Astrocyte of the spinal cord (primary cell): ENCODE measurements at places on chromosomes 11 and 22.

GRCh38 chr11:121611242-121611641 is 158.5 kb upstream of the SORL1-AS1 start:
- no peak for DNase-seq

DNA sequence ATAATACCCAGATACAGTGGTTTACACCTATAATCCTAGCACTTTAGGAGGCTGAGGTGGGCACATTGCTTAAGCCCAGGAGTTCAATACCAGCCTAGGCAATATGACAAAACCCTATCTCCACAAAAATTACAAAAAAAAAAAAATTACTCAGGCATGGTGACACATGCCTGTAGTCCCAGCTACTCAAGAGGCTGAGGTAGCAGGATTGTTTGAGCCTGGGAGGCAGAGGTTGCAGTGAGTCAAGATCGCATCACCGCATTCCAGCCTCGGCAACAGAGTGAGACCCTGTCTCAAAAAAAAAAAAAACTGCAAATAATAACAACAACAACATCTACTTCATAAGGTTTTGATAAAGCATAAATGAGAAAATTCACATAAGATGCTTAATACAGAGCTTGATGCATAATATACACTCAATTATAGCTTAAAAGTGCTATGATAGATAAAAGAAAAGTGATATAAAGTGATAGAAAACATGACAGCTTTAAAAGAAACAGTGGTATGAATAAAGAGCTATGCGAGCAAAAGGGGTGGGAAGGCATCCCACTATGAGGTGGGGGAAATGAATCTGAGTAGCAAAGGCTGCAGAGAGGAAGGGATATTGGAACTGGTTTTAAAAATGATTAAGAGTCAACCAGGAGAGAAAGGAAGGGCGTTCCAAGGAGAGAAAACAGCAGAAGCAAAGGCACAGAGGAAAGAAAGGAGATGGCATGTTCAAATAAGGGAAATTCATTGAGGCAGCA is 197.6 kb downstream of the KIF18A start:
- DNase-seq: peak; percentile 67

GRCh38 chr11:84719935-84720577 is 907.1 kb downstream of the DLG2 start:
- DNase-seq: no peak

- DNase-seq: no peak
These were observed 208.2 kb upstream of the PDGFD start for GRCh38 chr11:104372111-104372510.

GRCh38 chr11:2898366-2899079 is 12.9 kb upstream of the CDKN1C start:
- DNase-seq: peak; percentile 88

DNA sequence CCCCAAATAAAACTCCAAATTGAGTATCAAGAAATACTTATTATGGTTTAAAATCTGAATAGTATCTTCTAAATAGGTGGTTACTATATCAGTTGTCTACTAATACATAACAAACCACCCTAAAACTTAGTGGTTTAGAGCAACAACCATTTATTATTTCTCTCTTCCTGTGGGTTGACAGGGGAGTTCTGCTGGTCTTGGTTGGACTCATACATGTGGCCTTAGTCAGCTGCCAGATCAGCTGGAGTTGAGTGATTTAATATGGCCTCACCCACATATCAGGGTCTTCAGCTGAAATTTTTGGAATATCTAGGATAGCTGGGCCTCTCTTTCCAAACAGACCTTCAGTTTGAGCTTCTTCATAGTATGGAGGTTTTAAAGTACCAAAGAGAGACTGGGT is 34.5 kb downstream of the C11orf65 start:
- DNase-seq: peak; percentile 41

- no peak for DNase-seq
These were observed 2.8 kb downstream of the GRK3 start for GRCh38 chr22:25567251-25567675.

DNA sequence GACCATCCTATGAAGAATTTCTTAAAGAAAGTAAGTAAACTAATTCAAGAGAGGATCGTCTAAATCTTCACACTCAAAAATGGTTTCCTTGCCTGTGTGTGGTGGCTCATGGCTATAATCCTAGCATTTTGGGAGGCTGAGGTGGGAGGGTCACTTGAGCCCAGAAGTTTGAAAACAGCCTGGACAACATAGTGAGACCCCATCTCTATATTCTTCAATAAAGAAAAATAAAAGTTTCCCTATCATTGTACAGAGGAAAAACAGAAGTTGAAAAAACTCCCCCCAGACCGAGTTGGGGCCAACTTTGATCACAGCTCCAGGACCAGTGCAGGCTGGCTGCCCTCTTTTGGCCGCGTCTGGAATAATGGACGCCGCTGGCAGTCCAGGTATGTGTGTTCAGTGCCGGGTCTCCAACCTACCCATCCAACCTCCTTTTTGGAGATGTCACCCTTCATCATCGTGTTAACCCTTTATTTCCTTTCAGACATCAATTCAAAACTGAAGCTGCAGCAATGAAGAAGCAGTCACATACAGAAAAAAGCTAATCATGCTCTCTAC is 3.0 kb downstream of the RPS25 start:
- DNase-seq: no peak

- DNase-seq: no peak
These were observed 65.4 kb upstream of the TSPAN18 start for GRCh38 chr11:44661311-44661717.

DNA sequence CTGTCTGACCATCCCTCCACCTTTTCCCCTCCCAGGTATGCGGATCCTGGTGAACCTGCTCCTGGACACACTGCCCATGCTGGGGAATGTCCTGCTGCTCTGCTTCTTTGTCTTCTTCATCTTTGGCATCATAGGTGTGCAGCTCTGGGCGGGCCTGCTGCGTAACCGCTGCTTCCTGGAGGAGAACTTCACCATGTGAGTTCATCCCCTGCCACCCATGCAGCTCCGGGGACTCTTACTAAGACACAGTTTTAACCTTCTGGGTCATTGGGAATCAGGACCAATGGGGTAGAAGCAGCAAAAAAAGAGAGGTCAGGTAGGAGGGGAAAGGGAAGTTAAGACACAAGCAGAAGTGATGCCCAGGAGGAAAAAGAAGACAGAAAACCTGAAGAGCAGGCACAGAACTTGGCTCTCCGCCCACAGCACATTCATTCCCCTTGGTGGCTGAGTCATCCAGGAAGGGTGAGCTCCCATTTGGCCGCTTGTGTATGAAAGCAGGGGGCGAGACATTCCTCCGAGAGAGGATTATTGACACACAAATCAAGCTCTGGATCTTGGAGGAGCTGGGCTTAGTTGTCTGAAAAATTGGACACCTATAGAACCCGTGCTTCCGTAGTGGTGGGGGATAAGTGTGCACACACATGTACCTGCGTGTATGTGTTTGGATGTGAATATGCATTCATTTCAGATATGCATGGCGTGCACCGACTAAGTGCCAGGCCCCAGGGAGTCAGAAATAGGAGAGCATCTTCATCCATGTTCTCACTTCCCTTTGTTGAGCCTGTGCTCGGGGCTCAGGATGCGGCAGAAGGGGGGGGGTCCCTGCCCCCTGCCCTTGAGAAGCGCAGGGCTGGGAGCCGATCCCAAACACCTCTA is 64.2 kb downstream of the CACNA1I start:
- peak; percentile 87 for DNase-seq

- no peak for DNase-seq
These were observed 137.9 kb downstream of the CTTN start for GRCh38 chr11:70536051-70536877.

DNA sequence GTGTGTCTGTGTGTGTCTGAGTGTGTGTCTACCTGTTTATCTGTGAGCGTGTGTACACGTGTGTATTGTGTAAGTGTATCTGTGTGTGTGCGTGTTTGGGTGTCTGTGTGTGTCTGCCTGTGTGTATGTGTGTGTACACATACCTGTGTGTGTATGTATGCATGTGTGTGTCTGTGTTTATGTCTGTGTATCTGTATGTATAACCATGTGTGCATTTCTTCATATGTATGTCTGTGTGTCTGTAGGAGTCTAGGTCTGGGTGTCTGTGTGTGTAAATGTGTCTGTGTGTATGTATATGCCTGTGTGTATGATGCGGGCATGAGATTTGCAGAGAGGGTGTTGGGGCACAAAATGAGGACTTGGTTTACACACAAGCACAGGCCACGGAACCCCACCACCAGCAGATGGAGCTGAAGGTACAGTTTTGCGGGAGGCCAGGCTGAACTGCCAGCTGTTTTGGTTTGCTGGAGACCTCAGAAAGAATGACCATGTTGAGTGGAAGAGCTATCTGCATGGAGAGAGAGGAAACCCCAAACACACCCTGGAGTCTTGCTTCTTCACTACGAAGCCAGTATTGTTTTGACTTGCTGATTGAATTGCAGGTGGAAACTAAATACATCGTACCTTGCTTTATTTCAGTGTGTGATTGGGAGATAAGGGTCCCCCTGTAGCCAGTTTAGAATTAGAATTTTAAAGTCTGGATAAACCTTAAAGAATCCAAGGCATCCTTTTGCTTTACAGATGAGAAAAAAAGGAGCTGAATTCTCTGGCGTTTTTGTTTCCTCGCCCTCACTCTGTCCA is 497.2 kb downstream of the NTM start:
- peak; percentile 91 for DNase-seq
